Stimulated activated CD4-positive, alpha-beta T cell treated with anti-CD3 and anti-CD28 coated beads, Interleukin-1b, Interleukin-23, amount 100 ng/mL, for 24 hours (primary cell): ENCODE measurements at places on chromosomes 2 and 18.

DNA sequence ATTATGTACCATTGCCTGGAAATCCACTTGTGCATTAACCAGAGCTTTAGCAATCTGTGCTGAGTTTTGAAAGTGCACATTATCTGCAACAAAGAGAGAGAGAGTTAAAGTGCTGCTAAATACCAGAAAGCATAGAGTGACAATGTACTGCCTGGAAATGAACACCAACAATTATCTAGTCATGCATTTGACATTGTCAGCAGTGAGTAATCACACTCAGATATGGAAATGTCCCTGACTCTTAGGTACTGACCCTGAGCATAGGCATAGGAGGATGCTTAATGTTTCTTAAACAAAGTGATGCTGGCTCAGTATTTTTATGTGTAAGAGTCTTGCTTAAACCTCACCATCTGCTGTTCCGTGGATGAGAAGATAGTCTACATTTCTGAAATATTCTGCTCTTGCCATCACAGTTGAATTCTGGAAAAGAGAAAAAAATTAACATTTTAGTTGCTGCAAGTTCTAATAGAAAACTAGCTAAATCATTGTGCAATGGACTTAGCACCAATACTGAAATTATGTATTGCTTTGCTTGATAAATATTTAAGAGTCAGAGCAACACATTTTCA is 20.8 kb upstream of the GCG start:
- no peak for DNase-seq

GRCh38 chr2:18437909-18438308 is 122.5 kb downstream of the RDH14 start:
- DNase-seq: no peak

DNA sequence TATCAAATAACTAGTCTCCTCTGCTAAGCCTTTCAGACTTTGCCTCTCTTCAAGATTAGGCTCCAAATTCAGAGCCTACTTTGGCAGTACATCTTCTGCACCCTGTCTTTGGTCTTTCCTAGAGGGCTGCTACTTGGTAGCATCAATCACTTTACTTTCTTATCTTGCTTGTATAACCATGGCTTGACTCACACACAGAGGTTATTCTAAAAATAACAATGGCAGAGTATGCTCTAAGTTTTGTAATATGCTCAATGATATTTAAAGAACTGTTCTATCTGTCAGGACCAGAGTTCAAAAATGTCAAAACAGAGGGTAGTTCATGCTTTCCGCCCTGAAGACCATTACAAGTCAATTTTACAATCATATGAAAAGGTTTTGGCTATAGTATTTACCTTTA is 27.7 kb downstream of the THOC1 start:
- no peak for DNase-seq

DNA sequence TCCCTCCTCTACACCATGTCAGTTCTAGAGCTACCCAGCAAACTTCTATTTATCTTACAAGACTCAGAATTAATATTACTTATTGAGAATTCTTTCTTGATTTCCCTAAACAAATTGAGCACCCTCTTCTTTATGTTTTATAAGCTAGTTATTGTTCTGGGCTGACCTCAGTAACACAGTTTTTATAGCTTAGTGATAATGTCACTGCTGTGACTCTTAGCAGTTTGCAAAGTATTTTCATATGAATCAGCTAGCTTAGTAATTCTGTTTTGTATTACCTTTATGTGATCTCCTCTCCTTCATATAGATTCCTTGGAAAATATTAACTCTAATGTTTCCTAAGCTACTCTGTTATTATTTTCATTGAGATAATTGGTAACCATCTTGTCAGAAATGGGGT is 114.9 kb downstream of the PMS1 start:
- no peak for DNase-seq

DNA sequence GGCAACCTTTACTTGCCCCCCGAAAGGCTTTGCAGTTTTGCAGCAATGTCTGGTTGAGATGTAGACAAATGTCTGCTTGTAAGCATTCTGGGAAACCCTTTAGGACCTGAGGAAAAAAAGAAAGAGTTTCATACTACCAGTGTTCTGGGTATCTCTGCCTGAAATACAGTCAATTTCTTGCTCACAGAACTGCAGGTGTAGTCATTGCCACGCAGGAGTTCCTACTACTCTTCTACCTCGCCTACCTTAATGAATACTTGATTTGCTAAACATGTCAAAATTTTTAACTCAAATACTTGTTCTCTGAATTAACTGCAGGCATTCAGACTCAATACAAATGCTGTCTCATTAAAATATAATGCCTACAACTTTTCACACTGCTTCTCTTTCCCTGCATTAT is 56.4 kb downstream of the GCA start:
- no peak for DNase-seq

DNA sequence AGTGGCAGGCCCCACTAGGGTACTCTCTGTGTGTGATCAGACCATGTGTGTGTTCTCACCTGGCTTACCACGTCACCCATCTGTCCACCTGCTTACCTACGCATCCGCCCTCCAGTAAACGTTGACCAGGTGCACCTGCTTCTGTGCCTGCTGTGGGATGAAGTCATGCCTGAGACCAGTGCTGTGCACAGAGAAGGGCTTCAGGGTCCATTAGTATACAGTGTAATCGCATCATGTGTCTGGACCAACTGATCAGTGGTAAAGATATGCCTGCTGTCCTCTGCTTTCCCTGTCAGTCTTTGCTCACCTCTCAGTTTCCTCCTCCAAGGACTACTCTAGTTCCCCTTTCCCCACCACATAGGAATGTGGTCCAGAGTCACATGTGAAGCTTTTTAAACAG is 109.3 kb downstream of the FHOD3 start:
- DNase-seq: no peak

DNA sequence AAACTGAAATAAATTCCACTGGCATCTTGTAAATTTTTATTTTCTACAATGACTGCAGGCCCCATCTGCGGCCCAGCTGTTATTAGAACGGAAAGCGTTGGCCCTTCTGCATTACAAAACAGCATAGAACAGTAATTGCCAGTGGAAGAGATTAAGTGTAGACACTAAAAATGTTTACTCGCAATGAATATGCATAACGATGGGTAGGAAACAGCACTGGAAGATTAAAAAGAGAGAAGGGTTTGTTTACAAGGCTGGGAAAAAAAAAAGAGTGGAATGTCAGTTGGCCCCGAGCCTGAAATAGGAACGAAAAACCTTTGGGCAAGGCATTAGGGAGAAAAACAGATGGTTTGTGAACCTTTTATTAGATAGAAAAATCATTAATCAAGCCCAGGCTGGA is 275.9 kb upstream of the TCF4 start:
- DNase-seq: no peak

DNA sequence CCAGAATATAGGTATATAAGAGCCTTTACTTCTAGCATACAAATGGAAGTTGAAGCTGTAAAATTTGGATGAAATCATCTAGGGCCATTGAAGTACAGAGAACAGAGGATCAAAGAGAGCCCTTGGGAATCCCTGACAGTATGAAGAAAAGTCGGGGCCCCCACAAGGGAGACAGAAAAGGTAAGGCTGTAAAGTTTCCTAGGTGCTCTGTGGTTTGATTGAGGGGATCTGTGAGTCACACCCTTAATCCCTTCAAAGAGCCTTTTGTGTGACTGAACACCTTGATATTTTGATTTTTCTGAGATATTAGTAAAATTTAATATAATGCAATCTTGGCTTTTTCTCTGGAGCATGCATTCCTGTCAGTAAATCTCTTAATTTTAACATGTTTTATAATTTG is 961.7 kb upstream of the TMEFF2 start:
- no peak for DNase-seq

DNA sequence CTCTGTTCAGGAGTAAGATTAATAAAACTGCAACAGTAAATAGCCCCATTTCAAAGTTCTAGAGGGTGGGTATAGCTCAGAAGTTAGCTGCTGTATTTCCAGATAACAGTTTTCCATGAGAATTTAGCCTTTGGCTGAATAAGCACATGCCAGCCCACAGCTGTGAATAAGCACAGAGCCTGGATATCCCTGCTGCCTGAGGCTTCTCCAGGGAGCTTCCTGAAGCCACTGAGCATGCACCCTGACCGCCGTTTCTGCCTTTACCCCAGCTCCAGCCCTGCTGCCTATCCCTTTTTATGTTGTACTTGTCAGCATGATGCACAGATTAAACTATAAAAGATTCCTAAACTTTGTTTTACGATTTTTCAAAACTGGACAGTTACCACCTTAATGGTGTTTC is 85.3 kb downstream of the FEZ2 start:
- no peak for DNase-seq

- no peak for DNase-seq
These were observed 6.2 kb upstream of the TMEM87B start for GRCh38 chr2:112048887-112049286.

DNA sequence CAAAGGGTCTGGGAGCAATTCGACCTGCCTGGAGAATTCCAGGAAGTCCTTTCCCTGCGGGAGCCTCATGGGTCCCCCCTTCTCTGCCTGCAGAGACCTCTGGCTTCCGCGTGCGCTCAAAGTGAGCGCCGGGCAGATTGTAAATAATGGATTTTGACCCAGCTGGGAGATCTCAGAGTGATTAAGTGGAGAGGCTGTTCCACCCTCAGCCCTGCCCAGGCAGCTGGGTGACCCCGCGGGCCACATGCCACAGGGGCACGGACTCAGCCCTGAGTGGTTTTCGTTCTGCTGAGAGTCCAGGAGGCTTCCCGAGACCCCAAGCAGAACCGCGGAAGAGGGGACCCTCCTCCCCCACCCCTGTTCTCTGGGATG is 1.2 kb downstream of the KCNG2 start:
- no peak for DNase-seq

DNA sequence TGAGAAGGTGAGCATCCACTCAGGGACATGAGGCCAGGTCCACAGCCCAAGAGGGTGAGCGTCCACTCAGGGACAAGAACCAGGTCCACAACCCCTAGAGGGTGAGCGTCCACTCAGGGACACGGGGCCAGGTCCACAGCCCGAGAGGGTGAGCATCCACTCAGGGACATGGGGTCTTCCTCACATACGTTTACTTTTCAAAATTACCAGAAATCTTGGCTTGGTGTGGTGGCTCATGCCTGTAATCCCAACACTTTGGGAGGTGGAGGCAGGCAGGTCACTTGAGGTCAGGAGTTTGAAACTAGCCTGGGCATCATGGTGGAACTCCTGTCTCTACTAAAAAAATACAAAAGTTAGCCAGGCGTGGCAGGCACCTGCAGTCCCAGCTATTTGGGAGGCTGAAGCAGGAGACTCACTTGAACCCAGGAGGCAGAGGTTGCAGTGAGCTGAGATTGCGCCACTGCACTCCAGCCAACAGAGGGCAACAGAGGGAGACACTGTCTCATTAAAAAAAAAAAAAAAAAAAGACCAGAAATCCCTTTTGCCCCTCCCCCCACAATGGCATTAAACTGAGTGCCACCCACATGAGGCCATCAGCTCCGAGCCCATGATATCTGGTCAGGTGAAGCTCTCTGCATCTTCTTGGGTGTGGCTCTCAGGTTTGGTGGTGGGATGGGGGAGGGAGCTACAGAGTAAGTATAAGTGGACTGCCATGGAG is 9.0 kb upstream of the MBP start:
- no peak for DNase-seq

DNA sequence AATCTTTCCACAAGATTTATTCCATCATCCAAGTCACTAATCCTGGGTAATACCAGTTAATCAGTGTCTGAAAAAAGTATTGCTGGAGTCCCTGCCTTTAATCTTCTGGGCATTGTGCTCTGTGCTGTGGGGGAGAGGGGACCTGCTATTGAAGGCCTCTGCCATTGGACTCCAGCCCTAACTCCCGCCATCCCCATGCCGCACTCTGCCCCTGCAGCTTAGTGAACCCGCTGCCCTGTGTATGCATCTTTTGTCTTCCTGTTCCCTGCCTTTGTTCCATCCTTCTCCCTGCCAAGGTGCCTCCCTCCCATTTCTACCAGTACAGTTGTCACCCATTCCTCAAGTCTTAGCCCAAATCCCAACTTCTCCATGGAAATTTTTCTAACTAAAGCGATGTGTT is 113.8 kb upstream of the EPAS1 start:
- no peak for DNase-seq

DNA sequence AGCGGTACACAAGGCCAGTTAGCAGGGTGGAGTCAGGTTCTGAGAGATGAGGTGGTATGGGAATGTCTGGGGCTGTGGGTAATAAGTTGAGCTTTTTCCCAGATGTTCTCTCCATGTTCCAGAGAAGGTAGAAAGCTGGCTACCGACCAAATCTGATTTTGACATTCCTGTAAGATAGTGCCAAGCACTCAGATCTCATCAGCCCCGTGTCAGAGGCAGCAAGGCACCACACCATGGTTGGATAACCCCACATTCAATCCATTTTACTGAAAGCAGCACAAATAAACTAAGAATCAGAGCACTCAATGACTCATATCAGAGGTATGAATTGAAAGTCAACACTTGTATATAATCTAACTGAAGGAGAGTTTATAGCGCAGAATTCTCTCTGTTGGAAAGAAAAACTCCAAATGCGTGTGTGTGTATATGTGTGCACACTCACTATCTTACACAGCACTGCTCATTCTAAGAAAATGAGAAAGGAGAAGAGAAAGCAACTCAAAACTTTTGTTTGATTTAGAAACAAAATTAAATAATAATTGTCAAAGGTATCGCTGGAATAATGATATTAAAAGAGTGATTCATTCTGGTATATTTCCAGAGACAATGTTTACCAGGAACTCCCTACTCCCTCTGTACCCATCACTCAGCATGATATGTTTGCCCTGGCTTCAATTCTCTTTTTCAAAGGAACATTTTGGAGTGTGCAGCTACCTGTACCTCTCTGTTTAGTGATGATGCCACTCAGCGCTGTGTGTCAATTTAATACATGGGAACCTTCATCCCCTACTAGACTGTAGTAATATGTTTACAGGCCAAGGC is 375.1 kb upstream of the ID2 start:
- DNase-seq: no peak

GRCh38 chr18:57705011-57705410 is 83.4 kb upstream of the NARS1 start:
- DNase-seq: no peak

- no peak for DNase-seq
These were observed 217.6 kb upstream of the THUMPD2 start for GRCh38 chr2:39996653-39997080.

GRCh38 chr2:238669581-238670080 is 178.3 kb upstream of the TWIST2 start:
- DNase-seq: no peak

- DNase-seq: no peak
These were observed 5.0 kb downstream of the NAGK start for GRCh38 chr2:71073475-71073874.

- no peak for DNase-seq
These were observed 136.7 kb upstream of the DAPL1 start for GRCh38 chr2:158658396-158658795.

DNA sequence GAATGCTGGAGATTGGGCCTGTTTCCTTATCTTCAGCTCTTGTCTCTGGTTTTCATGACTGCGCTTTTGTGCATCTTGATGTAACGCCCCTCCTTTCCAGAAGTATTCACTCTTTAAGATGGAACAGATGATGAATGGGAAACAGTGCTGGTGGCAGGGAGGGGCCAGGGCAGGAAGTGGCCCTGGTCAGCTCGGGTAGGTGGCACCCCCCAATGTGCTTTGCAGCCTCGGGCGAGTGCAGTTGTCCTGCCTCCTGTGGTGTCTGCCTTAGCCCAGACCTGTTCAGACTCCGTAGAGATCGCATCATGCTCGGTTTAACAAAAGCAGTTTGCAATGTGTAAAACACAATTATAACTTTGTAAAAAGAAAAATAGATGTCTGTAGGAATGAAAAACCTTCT is 17.0 kb upstream of the MGAT4A start:
- DNase-seq: no peak

GRCh38 chr2:96353606-96354101 is 18.1 kb downstream of the NCAPH start:
- no peak for DNase-seq

GRCh38 chr18:63258749-63259566 is 60.6 kb downstream of the BCL2 start:
- no peak for DNase-seq

- DNase-seq: no peak
These were observed 6.2 kb upstream of the EHD3 start for GRCh38 chr2:31227711-31228125.
